ENCODE measurements at places on chromosomes 7 and 10.

DNA sequence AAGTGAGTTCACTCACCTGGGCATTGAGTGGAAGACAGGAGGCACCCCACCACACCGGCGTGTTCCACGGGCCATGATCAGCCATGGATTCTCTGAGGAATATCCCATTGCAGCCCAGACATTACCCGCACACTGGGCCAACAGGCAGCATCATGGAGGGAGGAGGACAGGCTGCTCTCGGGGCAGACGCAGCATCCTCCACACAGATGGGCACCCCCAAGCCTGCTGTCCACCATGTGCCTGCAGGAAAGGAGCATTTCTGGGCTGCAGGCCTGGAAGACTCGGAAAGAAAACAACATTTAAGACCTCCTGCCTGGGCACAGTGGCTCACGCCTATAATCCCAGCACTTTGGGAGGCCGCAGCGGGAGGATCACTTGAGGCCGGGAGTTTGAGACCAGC, 71.0 kb upstream of the SH2B2 start:
- DNase-seq = no peak
- H3K27me3 ChIP-seq = no peaks in the 10 kb centered on the region
- H3K4me1 ChIP-seq = peaks cover 10% of the 10 kb centered on the region
- no peak overlapping the region for H3K4me3 ChIP-seq
- no peak overlapping the region for H3K27ac ChIP-seq
- no peaks in the 10 kb centered on the region for H3K36me3 ChIP-seq

DNA sequence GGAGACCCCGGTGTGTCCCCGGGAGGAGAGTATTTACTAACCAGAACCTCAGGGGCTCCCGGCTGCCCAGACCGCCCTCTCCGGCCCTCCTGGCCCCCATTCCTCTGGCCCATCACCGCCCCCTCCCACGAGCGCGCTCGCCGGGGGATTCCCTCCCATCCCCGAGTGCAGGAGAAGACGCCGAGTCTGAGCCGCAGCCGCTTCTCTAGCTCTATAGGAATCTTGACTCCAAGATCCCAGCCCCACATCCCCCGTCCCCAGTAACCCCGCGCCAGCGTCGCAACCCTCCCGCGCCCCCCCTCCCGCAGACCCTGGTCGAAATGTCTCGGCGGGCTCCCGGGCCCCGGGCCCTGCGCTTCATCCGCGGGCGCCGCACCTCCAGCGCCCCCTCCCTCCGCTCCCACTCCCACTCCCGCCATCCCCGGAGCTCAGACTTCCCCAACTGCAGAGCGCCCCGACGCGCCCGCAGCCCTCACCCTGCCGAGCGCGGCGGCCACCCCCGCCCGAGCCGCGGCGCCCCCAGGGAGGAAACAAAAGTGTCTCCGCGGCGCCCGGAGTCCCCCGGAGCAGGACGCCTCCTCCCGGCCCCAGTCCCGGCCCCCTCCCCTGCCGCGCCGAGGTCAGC, 541 bp downstream of the ELMO1 start:
- DNase-seq = no peak
- peaks cover 4% of the 10 kb centered on the region for H3K4me1 ChIP-seq
- H3K27me3 ChIP-seq = peaks cover 26% of the 10 kb centered on the region

DNA sequence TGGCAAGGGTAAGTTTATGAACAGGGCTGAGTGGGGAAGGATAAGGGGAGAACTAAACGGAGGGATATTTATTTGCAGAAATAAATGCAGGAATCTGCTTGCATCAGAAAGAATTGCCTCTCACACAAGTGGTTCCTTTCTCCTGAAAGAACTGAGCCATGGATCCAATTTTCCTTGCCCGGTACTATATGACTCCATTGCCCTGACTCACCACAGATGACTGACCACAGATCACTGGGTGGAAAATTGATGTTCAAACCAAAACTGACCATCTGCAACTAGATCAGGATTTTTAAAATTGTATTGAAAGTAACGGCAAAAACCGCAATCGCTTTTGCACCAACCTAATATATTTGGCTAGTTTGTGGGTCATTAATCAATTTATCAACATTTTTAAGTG, 6.2 kb upstream of the MACC1 start:
- H3K36me3 ChIP-seq = no peaks in the 10 kb centered on the region
- H3K4me3 ChIP-seq = no peak overlapping the region
- H3K27me3 ChIP-seq = no peaks in the 10 kb centered on the region

DNA sequence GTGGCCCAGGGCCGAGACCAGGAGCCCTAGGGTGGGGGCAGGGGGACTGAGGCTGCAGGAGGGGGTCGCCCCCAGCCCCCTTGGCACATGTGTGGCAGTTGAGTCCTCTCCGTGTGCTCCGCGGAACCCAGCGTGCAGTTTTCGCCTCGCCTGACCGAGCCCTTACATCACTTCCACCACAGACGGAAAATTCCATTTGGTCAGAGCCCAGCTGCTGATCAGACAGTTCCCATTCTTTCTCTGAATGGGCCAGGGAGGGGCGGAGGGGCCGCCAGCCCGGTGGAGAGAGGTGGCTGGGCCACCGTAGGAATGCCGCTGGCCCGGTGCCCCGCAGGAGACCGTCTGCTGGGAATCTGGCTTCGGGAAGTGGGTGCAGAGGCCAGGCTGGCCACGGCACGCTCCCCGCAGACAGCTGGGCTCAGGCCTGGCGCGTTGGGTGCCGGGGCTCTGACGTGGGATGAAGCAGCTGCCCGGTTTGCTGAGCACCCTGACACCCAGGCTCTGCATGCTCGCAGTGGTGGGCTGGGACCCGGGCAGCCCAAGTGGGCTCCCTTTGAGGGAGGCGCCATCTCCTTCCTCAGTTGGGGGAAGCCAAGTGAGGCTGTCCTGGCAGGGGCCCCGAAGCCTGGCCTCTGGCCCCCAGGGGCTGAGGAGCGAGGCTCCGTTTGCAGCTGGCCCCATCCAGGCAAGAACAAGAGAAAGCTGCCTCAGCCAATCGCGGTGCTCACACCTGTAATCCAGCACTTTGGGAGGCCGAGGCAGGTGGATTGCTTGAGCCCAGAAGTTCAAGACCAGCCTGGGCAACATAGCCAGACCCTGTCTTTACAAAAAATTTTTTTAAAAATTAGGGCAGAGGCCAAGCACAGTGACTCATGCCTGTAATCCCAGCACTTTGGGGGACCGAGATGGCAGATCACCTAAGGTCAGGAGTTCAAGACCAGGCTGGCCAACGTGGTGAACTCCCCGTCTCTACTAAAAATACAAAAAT, 9.9 kb downstream of the TTYH3 start:
- peak overlapping the region; percentile 81 for H3K27ac ChIP-seq
- peak; percentile 76 for DNase-seq
- peaks cover 48% of the 10 kb centered on the region for H3K4me1 ChIP-seq
- peak overlapping the region; percentile 32 for H3K4me3 ChIP-seq
- H3K36me3 ChIP-seq = no peaks in the 10 kb centered on the region

DNA sequence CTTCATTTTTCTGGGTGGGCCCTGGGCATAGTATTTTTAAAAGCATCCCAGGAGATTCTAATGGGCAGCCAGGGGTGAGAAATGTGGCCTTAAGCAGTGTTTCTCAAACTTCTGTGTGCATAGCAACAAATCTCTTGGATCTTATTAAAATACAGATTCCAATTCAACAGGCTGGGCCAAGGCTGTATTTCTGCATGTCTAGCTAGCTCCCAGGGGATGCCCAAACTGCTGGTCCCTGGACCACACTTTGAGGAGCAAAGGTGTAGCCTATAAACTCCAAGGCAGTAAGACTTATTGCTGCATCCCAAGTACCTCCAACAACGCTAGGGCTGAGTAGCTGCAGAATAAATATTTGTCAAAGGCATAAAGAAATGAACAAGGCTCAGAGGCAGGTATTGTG, 292.9 kb upstream of the ZMIZ1 start:
- no peak overlapping the region for H3K4me3 ChIP-seq
- H3K27ac ChIP-seq = peak overlapping the region; percentile 70
- no peak for DNase-seq
- peaks cover 51% of the 10 kb centered on the region for H3K4me1 ChIP-seq
- H3K27me3 ChIP-seq = no peaks in the 10 kb centered on the region

DNA sequence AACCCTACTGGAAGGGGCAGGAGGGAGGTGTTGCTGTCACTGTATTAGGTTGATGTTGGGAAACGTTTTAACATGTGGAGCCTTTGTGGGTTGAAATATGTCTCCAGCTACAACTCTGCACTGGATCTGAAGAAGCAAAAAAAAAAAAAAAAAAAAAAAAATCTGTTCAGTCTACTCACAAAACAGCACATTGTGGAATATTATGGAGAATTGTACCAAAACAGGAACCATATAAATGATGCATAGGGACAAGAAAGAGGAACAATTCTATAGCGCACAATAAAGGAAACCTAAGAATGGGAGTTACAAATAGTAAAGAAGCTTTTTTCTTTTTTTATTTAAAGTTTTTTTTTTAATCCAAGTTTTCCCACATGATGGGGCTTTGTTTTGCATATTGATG, 63.8 kb downstream of the CCSER2 start:
- H3K4me3 ChIP-seq = no peak overlapping the region
- no peaks in the 10 kb centered on the region for H3K27me3 ChIP-seq
- no peak overlapping the region for H3K27ac ChIP-seq
- H3K4me1 ChIP-seq = peaks cover 7% of the 10 kb centered on the region
- no peaks in the 10 kb centered on the region for H3K36me3 ChIP-seq
- DNase-seq = no peak

- DNase-seq = no peak
- H3K27me3 ChIP-seq = no peaks in the 10 kb centered on the region
- peak overlapping the region; percentile 86 for H3K27ac ChIP-seq
- H3K36me3 ChIP-seq = no peaks in the 10 kb centered on the region
- H3K4me1 ChIP-seq = peaks cover 6% of the 10 kb centered on the region
- no peak overlapping the region for H3K4me3 ChIP-seq
Observed at GRCh38 chr7:12713625-12714378, 26.4 kb downstream of the ARL4A start.

- no peak for DNase-seq
- no peak overlapping the region for H3K27ac ChIP-seq
- no peaks in the 10 kb centered on the region for H3K36me3 ChIP-seq
- no peaks in the 10 kb centered on the region for H3K27me3 ChIP-seq
- peaks cover 13% of the 10 kb centered on the region for H3K4me1 ChIP-seq
Observed at GRCh38 chr10:20041931-20042330, 225.7 kb downstream of the PLXDC2 start.

DNA sequence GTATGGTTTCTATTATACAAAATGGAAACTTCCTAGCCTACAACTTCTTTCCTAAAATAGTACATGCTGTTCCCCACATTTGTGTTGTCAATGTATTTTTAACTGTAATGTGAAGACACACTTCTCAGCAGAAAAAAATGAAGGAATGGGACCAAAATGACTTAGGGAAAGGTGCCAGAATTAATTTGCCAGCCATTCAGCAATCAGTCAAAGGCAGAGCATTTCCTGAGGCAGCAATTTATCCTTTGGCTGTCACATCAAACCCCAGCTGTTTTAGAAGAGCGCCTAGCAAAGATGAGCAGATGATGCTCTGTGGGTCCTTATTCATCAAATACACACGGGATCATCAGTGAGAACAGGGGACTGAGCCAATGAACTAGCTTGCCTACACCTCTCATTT, 592.5 kb downstream of the KCNMA1 start:
- DNase-seq = no peak
- no peak overlapping the region for H3K27ac ChIP-seq
- H3K27me3 ChIP-seq = no peaks in the 10 kb centered on the region
- no peaks in the 10 kb centered on the region for H3K36me3 ChIP-seq
- no peak overlapping the region for H3K4me3 ChIP-seq

DNA sequence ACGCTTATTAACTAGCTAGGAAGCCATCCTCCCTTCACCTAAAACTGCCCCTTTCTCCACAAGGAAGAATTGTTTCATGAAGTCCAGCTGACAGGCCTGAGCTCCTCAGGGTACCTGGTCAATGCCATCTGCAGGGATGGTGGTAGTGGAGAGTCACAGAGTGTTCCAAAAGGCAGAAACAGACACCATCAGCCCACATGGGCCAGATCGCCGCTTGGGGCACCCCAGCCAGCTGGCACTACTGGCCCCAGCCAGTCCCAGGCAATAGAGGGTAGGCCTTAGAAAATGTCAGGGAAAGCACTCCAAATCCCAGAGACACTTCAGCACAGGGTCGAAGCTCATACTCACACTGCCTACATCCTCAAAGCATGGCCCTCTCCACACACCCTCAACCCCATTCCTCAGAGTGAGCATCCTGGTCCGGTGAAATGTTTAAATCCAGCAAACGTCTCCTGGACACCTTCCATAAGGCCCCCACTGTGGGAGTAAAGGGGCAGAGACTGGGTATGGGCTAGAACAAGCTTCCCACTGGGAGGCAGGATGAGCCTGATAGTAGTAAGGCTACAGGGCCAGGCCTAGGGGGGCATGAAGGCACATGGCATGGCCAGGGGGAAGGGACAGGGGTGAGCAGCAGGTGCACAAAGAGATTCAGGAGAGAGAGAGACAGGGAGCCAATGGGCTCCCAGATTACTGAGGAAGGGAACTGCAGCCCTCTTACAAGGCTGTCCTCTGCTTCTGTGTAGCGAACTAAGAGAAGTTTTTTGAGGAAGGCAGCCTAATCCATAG, 1.9 kb downstream of the LRRC20 start:
- H3K4me1 ChIP-seq = peaks cover 53% of the 10 kb centered on the region
- peak overlapping the region; percentile 97 for H3K27ac ChIP-seq
- H3K27me3 ChIP-seq = no peaks in the 10 kb centered on the region
- no peaks in the 10 kb centered on the region for H3K36me3 ChIP-seq
- H3K4me3 ChIP-seq = peak overlapping the region; percentile 73

DNA sequence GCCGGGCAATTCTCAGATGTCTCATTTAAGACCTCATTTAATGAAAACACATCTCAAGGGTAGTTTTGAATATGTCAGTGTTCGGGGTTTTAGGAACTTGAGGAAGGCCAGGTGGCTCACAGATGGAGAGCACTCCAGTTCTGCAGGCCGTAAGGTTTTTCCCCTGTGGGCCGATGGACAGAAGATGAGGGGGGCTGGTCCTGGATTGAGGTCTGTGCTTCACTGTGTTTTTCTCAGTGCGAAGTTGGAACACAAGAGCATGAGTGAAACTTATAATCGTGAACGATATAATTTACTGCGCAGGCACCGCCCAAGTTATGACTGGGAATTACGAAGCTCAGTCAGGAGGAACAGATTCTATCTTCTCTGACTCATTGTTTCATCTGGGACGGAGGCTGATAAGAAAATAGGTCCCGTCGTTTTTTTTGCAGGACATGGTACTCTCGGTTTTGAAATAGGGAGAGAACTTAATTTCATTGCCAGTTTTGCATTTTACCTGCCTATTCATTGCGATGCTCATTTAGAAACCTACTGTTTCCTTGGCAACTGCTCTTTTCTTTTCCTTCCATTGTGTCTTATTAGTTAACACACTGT, 591.0 kb upstream of the PFKP start:
- H3K27me3 ChIP-seq = no peaks in the 10 kb centered on the region
- no peaks in the 10 kb centered on the region for H3K36me3 ChIP-seq
- H3K27ac ChIP-seq = no peak overlapping the region
- DNase-seq = no peak
- no peak overlapping the region for H3K4me3 ChIP-seq
- no peaks in the 10 kb centered on the region for H3K4me1 ChIP-seq

DNA sequence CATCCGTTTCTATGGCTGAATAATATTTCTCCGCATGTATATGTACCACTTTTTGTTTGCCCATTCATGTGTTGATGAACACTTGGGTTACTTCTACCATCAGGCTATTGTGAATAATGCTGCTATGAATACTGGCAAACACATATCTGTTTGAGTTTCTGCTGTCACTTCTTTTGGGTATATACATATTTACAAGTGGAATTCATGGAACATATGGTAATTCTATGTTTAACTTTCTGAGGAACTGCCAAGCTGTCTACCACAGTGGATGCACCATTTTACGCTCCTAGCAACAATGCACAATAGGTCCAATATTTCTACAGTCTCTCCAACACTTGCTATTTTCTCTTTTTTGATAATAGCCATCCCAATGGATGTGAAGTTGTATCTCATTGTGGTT, 5.5 kb upstream of the ZNF488 start:
- no peaks in the 10 kb centered on the region for H3K27me3 ChIP-seq
- no peak overlapping the region for H3K4me3 ChIP-seq
- H3K36me3 ChIP-seq = no peaks in the 10 kb centered on the region
- H3K4me1 ChIP-seq = no peaks in the 10 kb centered on the region
- DNase-seq = no peak
- no peak overlapping the region for H3K27ac ChIP-seq
